NB4 (cell line): ENCODE measurements at places on chromosomes 2 and 18.
A peak's percentile ranks its signal among the peaks of the same experiment; 100 is the strongest.

DNA sequence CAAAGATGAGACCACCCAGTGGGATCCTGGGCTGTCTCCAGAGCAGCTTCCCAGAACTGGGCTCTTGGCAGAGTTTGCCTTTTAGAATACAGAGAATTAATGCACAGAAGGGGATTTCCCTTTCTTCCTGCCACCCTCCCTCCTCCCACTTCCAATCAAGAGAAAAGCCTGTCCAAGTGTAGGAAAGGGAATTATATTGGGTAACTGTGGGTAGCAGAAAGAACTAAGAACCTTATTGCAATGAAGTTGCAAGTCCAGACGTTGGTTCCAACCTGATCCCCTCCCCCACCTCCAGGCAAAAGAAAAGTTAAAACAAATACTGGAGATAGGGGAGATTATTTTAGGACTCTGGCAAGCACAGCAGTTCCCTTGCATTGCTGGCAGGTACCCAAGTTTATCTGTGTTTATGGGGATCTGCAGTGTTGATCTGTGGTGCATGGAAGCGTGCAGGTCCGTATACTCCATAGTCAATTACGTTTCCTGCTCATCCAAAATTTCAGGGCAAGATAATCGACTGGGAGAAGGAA, 114.3 kb downstream of the PRKCE start:
- DNase-seq = peak; percentile 16

DNA sequence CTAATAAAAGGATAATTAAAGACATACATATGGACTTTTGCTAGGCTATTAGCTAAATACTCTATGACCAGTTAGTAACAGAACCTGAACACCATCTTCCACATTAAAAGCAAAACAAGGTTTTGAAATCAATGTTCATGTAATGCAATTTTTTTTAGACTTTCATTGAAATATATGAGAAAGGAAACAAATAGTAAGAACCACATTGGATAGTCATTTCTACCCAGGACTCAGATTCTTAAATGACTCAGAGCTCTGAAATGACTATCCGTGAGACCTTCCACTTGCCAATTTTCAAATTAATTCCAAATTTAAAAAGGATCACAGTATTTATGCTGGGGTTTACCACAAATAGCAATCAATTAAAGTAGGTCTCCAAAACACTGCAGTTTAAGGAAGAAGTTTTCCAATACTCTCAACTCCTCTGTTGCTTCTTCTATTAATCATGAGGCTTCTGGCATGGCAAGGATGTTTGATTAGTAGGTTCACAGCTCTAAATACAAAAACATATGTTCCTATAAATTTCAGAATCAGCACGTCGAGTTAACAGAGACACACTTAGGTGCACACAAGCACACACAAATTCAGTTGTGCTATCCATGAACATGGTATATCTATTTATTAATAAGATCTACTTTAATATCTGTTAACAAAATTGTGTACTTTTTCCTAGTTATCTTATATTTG, 841.0 kb downstream of the RNF144A start:
- DNase-seq = no peak

DNA sequence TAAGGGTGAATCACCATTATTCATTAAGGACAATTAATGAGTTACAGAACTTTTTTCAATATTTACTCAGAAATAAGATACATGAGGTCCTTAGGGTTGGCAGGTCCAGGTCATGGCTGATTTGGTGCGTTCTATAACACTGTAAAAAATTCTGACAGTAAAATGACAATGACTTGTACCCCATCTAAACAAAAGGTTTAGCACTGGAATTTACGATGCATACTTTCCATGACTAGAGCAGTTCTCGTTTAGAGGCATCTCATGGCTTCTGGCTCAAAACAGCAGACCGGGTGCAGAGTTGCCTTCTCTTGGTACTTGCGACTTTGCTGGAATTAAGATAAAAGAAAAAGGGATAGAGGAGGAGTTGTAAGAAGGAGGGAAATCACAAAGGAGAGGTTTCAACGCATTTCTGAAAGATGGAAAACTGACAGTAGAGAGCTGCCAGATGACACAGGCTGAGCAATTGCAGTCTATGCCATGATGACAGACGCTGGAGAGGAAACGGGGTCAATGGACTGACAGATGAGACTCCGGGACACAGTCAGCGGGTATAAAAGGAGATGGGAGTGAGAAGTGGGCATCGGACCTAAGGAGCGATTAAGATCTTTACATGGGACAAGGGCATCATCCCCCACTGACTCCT, 4.1 kb upstream of the CYS1 start:
- no peak for DNase-seq

DNA sequence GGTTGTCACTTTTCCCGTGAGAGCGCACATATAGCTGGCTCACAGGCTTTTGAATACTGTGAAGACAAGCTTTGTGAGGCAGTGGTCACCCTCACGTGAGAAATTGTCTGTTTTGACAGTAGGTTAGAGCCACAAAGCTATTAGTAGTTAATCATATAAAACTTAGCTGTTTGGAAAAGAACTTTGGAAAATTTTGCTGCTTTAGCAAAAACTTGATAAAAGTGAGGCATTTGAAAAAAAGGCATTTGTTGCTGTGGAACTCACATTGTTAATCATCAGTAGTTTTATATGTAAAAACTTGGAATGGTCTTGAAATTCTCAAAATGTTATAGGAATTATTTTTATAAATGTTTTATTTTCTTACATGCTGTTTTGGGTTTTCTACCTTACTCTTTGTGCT, 22.3 kb downstream of the C2orf74 start:
- DNase-seq = no peak

DNA sequence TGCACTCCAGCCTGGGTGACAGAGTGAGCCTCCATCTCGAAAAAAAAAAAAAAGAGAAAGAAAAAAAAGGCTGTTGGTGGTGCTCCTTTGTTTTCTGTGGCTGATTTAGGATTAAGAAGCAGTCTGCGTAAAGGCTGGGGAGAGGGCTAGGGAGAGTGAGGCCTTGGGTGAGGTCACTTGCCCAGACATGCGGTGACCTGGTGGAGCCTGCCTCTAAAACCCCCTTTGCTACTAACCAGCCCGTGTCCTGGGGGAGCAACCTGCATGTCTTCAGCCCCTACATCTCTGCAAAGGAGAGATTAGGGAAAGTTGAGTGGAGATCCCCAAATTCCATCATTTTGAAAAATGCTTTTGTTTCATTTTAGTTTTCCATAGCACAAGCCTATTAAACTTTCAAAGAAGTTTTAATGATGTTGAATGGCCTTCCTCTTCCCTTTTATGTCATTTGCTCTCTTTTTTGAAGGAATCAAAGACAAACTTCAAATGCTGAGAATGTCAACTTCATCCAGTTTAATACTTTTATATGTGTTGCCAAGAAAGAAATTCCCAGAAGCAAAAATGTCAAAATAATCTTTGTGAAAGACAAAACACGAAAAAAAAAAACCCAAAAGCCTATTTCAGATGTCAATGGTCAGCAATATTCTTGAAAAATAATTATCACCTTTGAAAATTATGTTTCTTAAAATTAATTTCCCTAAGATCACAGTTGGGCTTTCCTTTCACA, 38.9 kb upstream of the RALBP1 start:
- no peak for DNase-seq

DNA sequence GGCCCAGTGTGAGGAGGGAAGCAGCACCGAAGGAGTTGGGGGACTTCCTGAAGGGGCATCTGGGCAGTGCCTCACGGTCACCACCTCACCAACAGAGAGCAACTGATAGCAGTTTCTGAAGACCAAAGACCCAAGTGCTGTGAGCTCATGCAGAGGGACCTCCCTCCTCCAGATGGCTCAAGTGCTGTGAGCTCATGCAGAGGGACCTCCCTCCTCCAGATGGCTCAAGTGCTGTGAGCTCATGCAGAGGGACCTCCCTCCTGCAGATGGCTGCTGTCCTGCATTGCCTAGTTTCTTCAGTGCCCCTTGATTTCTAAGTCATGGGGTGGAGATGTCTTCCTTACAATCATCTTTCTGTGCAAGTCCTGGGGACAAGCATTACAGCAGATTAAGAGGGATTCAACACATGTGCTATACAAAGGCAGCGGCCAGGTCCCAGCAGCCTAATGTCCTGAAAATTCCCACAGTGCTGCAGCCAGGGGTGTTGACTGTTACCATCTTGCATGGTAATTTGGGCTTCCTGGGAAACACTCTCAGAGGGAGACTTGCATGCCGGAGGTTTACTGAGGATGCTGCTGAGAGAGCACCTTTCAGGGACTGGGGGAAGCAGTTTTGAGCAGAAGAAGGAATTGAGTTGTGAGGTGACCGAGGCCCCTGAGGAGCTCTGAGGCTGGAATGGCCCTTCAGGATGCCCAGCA, 409.3 kb downstream of the GALR1 start:
- DNase-seq = no peak

DNA sequence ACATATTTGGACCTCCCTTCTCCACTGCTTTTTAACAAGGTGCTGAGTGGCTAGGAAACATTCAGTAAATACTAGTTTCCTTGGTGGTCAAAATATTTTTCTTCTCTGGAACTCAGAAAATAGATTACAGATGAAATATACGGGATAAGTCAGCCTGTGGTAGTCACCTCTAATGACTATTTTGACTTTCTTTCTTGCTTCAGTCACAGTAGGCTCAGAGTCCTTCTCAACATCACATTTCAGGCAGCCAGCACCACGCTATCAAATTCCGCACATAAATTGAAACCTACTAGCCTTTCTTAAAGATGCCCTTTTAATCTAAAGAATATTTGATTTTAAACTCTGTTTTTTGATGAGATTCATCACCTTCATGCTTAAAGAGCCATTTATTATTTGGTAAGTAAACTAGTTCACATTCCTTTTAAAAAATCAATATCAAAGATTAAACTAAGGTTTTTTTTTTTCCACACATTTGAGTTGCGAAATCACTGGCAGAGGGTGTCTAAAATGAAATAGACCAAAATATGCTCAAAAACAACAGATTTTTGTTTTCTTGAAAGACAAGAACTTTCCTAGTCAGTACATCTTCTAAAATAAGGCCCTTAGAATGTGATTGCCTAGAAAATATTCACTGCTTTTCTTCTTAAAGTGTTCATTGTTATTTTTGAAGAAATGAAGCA, 181.5 kb downstream of the NRXN1 start:
- DNase-seq = no peak

DNA sequence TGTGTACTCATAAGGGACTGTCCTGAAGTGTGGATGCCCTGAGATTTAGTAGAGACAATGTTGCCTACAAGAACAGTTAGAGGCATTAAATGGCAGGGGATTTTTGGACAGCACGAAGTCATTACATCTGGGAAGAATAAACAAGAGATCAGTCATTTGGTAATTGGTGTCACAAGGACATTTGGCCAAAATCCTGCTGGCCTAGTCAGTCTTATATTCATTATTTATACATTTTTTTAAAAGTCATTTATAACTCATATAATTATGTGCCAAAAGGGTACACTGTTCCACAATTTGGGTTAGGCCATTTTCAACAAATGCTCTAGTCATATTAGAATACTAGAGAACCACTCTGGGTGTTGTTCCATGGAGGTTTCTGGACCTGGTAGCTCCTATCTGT, 104.7 kb downstream of the LRATD1 start:
- no peak for DNase-seq

DNA sequence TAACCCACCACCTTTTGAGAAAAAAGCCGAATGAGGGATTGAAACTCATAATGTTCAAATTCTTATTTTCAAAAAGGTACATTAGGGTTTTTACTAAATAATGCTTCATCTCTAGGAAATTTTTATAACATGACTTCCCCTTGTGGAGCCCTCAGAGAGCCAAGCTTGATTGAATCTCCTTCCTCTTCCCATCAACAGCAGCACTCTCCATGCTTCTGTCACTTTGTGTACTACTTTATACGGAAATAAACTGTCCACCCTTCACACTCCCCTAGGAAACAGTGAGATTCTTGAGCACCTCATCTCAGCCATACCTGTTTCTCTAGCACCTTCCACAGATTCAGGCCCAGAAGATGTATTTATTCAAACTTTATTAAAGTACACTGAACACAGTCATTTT, 51.8 kb downstream of the TFPI start:
- DNase-seq = no peak

DNA sequence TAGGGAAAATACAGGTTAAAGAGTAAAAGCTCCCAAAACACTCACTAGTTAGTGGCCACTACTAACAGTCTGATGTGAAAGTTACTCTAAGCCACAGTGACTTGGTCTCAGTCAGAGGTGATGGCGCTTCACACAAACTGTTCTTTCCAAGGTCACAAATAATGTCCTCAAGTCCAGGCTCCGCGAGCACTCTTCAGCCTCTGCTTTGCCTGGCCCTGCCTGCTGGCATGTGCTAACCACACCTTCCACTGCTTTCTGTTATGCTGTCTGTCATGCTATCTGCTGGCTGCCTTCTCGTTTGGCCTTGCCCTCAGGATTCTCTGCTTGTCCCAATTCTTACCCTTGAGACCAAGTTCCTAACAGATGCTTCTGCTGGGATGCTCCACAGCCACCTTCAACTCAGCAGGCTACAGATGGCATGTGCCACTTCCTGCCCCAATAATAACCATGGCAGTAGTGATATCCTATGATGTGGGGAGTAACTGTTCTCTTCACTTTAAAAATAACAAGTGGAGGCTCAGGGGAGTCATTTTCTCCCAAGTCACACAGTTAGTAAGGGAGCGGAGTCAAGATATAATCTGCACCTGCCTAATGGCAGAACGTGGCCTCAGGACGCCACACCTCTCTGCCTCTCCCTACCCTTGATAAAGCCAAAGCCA, 75.7 kb downstream of the ZAP70 start:
- DNase-seq = no peak

DNA sequence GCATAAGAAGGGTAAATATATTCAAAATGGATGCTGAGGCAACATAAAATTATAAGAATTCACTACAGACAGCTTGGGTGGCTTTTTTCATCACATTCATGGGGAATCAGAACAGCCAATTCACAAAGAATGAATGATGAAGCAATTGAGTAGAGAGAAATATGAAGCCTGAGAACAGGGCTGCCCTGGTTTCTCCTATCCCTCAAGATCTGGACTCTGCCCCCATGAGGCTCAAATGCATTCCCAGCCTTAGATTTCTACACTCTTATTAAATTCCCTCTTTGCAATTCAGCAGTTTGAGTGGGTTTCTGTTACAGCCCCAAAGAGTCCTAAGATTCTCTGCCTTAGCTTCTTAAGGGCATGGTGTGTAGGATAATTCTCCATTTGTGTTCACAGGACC, 172.5 kb downstream of the MAIP1 start:
- DNase-seq = no peak

DNA sequence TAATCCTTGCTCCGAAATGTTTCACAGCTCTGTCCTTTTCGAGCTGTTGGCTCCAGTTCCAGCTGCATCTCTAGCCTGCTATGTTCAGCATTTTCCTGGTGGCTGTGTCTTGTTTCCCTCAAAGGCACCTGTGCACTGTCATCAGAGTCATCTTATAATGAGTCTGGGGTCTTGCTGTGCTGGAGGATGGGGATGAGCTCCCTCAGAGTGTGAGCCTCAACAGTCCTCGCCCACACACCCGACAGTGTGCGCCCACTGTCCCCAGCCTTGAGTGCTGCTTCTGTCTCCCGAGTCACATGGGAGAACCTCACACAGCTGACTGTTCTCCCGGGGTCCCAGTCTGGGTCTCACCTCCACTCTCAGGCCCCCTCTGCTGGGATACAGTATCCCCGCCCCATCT, 25.4 kb downstream of the SPP2 start:
- no peak for DNase-seq
